Right lung (tissue), 10 donors: ENCODE measurements at places on chromosomes 5 and 9. TPM values are rescaled to one million over a fixed set of nuclear protein-coding genes. Genes with fewer than 3 reads are reported as not detected.

DNA sequence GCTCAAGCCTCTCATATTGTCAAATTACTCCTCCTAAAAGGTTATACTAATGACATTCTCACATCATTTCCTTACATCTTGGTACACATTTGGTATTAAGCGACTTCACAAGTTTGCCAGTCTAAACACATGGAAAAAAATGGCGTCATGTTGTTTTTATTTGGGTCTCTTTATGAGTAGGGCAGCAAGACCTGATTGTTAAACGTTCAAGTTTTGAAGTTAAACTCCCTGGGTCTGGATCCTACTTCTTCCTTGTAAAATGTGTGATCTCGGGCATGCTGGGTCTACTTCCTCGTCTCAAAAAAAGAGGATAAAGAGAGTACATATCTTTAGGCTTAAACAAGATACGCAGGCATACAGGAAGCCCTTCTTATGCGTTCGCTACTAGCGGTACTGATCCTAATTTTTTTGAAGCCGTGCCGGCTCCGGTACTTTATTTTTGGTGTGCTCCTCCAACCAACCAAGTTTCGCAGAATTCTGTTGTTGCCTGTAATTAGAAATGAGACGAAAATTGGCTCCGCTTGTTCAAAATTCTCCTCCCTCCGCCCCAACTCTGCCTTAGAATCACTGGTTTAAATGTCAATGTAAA is 596 bp upstream of the CDC37L1 start:
- no peak for DNase-seq

- no peak for DNase-seq
Observed at GRCh38 chr9:77712533-77713130, 64.5 kb upstream of the GNA14 start.

GRCh38 chr5:66661149-66661548 is 65.0 kb downstream of the MAST4 start:
- no peak for DNase-seq

- DNase-seq = no peak
Observed at GRCh38 chr9:122192914-122193525, 33.3 kb downstream of the MORN5 start.

DNA sequence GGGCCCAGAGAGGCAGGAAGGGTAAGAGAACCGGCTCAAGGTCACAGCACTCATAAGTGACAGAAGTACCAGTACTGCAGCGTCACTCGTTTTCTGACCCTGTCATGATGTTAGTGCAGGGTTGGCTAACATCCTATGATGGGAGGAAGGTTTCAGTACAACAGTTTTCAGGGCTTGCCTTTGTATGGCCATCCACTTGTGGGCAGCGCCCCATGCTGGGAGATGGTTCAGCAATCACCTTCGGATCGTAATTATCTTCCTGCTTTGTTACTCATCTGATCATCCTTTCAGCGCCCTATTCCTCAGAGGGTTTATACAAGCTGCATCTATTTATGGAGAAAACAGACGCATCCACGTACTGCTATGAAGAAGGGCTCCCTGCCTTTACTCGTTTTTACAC is 2.4 kb downstream of the MAP1B start:
- DNase-seq = no peak

Gene SURF6
- 27.1 TPM for polyA plus RNA-seq

Gene IL9
- not detected for polyA plus RNA-seq

Gene CDH9
- polyA plus RNA-seq = not detected
